ENCODE measurements at places on chromosomes 7 and 10.
A peak's percentile ranks its signal among the peaks of the same experiment; 100 is the strongest.

- DNase-seq, result no peak
Measured at GRCh38 chr7:98079891-98080648, 26.6 kb upstream of the LMTK2 start.

- DNase-seq, result no peak
Measured at GRCh38 chr10:59362959-59363381, 621 bp upstream of the FAM13C start.

GRCh38 chr10:88156341-88156740, 292.9 kb downstream of the PTEN start:
- DNase-seq, result no peak

GRCh38 chr10:106450966-106451365, 713.5 kb downstream of the SORCS1 start:
- DNase-seq, result no peak

DNA sequence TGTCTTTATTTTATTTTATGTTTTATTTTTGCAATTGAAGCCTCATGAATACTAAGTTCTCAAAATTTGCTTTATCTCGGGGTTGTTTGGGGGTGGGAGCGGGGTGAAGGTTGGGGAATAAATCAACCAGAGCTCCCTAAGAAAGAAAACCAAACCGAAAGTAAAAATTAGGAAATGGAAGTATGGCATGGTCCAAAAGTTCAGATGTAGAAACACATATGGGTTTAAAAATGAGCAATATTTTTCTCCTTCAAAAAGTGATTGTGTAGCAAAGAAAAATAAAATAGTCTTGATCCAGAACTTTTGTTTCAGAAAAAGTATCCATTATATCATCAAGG, 177.4 kb upstream of the PLXDC2 start:
- DNase-seq, result no peak

DNA sequence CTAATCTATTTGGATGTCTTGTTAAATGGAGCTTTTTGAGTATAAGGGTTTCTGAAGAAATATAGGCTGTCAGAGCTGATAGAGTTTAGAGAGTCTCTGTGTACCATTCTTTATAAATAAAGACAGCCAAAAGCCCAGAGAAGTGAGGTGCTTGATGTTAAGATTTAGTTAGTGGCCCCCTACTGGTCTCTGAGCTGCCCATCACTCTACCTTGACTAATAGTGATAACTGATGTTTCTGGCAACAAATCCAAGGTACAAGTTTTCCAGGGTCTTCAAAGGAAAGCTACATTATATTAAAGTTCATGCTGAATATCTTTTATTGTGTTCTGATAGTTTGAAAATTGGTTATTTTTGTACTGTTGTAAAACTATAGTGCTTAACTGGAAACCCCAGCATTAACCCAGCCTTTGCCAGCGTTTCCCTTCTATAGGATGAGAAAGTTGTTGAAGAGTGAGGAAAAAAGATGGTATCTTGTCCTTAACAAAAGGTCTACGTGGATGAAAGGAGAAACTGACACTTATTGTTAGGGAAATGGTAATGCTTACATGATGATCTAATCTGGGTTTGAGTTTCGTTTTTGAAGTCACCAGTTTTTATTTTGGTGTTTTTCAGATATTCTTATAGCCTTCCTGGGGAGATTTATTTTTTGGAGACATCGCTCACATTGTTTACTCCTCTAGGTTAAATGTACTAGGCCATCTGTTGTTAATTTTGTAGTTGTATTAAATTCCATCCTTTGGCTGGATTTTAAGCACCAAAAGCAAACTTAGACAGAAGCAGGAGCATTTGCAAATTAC, 79.0 kb downstream of the AUTS2 start:
- DNase-seq, result no peak

GRCh38 chr7:56175771-56176170, 59.6 kb upstream of the NUPR2 start:
- no peak for DNase-seq

- no peak for DNase-seq
Measured at GRCh38 chr7:8881916-8882315, 448.5 kb downstream of the NXPH1 start.

DNA sequence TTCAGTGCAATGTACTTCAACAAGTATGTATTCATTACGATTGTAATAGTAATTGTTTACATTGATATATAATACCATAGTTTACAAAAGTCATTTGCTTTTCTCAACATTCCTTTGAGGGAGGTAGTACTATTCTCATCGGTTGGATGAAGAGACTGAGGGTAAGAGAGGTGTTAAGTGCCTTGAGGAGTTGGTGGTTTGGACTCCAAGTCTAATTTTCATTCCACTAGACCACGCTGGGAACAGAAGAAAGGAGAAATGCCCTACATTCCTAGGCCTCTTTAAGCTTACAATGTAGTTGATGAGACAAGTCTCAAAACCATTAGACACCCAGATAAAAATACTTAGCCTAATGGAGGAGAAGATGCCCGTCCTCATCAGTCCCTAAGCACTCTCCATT, 28.6 kb downstream of the CDK1 start:
- no peak for DNase-seq

DNA sequence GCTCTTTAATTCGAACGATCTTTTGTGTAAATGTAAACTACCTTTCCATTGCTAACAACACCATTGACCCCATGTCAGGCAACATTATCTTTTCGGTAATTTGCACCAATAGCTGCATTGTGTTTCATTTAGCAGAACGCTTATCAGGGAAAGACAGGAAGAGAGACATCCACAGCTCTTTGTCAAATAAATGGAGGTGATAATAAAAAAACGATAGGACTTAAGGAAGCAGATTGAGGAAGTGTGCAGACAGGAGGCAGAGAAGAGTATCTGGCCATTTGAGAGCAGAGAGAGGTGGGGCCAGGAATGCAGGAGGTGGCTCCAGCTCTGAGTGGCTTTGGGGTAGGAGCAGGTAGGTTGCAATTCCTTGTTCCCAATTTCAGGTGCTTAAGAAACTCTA, 37.5 kb upstream of the ADARB2 start:
- no peak for DNase-seq

DNA sequence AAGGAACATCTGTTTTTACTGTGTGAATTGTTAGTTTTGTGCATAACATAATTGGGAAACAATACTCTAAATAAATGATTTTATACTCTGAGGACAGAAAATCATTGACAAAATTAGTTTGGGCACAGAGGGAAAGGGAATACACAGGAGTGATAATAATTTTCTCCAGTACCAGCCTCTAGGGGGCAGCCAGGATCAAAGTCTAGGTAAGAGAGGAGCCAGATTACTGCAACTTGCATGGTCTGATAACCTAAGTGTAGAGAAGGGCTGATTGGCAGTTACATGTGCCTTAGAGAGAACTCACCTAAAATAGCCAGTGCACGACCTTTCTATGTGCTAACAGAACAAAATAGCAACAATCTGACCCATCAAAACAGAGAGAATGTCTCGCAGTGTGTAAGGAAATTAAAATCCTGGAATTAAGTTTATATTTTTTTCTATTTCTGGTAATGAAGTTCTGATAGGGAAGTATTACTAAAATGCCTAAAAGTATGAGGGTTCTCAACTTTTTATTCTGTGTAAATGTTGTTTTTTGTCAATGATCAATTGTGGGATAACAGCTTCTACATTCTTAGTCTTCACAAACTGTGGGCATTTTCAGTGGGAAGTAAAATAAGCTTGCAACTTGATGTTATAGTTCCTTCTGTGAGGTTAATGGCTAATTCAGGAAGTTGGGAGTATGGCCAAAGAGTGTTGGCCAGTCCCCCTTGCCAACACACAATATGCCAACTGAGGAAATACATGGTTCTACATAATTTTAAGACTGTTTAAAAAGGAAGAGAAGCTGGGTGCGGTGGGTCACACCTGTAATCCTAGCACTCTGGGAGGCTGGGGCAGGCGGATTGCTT, 66.4 kb downstream of the EXOC6 start:
- DNase-seq, result peak; percentile 68

GRCh38 chr10:56844978-56845529, 484.0 kb upstream of the ZWINT start:
- DNase-seq, result no peak

GRCh38 chr10:74056050-74056818, 58.3 kb downstream of the VCL start:
- DNase-seq, result peak; percentile 81

DNA sequence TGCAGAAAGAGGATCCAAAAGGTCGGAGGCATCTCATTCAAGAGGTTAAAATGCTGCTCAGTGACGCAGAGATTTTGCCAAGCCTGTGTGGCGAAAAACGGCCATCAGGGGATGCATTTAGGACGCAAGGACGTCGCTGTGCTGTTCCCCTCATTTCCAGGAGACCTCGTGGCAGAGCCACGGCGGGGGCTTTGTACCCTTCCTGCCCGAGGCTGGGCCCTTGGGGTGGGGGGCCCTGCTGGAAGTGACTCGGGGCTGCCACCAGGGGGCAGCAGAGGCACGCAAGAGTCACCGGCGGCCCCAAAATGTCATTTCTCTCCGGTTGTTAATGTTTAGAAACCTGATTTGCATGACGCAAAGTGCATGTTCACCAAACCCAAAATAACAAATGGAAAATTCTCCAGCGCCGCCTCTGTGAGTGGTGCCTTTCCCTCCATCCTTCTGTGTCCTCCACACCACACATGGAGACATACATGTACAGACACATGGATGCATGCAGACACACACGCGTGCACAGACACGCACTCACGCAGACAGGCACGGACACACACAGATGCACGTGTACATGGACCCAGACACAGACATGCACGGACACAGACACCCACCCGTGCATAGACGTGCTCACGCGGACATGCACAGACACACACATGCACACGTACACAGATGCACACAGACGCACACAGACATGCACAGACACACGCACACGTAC, 51.0 kb upstream of the NKX6-2 start:
- DNase-seq, result peak; percentile 28

- no peak for DNase-seq
Measured at GRCh38 chr7:113809581-113809980, 109.2 kb downstream of the PPP1R3A start.

- DNase-seq, result no peak
Measured at GRCh38 chr7:88545663-88546062, 213.8 kb upstream of the ZNF804B start.

DNA sequence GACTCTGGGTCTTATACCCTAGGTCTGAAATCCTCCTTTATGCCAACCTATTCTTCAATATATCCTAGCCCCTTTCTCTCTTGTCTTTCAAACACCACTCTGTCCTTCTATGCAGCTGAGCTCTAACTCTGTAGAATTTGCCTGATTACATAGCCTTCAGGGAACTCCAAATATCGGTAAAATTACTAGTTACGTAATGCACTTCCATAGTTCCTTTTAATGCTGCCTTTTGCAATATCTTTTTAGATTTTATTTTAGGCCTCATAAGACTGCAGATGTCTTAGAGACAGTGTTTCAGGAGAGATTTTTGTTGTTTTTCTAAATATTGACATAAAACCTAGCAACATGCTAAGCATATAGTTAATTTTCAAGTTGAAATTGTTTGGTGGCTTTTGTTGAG, 924.8 kb downstream of the CNTNAP2 start:
- no peak for DNase-seq

DNA sequence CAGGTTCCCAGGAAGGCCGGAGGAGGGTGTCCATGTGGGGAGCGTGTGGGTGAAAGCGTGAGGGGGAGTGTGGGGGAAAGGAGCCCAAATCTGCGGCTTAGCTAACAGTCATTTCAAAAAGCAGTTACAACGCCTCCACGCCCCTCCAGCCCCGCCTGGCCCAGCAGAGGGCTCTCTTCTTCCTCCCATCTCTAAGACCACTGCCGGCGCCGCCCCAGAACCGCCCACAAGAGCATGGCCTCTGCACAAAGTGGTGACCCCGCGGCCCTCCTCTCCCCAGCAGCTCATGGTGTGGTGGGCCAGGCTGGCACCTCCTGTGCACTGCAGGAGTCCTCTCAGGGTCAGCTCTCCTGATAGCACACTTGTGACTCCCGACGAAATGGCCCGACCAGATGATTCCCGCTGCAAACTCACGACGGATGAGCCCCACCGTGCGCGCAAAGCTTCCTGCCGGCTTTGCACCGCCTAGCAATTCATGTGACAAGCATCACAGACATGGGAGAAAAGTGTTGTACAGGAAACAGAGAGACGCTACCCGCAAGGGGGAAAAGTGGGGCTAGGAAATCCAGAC, 12.4 kb upstream of the HUS1 start:
- DNase-seq, result peak; percentile 92

GRCh38 chr10:63683223-63683622, 162.0 kb downstream of the REEP3 start:
- DNase-seq, result peak; percentile 41

- peak; percentile 36 for DNase-seq
Measured at GRCh38 chr10:120824881-120825309, 26.3 kb upstream of the WDR11 start.

DNA sequence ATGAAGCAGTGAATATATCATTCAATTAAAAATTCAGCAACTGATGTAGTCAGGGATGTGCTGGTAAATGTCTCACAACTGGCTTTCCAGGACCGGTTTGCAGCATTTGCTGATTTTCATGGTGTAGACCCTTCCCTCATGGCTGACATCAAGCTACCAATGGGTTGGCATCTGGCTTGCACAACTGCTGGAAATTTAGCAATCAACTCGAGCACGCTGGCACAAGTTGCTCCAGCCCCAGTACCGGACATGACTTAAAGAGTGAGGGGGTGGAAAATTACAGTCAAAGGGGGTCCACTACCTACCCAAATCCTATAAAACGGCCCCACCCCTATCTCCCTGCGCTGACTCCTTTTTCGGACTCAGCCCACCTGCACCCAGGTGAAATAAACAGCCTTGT, 198.4 kb upstream of the NRP1 start:
- DNase-seq, result no peak

DNA sequence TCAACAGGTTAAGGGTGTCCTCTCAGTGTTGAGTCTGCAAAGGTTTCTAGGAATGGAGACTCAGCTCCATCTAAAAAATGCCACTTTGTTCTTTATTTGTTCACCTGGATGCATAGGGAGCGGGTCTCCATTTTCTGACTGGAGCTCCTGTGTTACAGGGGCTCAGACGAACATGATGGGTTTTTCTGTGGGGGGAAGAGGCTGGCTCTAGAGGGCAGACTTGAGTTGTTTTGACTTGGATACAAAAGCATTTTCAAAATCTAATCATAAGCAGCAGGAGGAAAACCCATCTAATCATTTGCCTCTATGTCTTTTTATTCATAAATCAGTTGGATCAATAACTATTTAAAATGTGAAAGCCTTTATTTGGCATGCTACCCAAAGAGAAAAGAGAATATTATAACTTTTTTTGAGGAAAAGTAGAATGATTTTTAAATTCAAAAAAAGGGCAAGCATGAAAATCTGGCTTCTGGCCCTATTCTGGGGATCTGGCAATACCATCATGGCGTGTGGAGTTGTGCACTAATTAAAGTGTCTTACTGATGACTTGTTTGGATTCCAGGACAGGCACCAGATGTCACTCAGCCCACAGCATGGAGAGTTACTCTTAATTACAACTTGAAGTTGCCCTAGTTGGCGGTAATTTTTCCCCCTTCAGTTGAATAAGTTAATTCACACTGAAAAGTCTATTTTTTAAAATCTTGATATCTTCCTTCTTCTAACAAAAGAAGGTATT, 594.9 kb downstream of the REEP3 start:
- DNase-seq, result peak; percentile 4

GRCh38 chr10:2978111-2978510, 89.2 kb upstream of the PFKP start:
- peak; percentile 50 for DNase-seq

GRCh38 chr10:120688928-120689327, 162.2 kb upstream of the WDR11 start:
- DNase-seq, result no peak
